Progenitor cell of endocrine pancreas (in vitro differentiated cells): ENCODE measurements at places on chromosomes 2 and 18. TPM values are rescaled to one million over a fixed set of nuclear protein-coding genes. Genes with fewer than 3 reads are reported as not detected.

The PIEZO2 gene
- 1.7 TPM in 2 replicates for total RNA-seq

The CFAP210 gene
- total RNA-seq, result 1.2 and 1.6 TPM in 2 replicates

The C2orf15 gene
- 16.0 and 19.6 TPM in 2 replicates for total RNA-seq

DNA sequence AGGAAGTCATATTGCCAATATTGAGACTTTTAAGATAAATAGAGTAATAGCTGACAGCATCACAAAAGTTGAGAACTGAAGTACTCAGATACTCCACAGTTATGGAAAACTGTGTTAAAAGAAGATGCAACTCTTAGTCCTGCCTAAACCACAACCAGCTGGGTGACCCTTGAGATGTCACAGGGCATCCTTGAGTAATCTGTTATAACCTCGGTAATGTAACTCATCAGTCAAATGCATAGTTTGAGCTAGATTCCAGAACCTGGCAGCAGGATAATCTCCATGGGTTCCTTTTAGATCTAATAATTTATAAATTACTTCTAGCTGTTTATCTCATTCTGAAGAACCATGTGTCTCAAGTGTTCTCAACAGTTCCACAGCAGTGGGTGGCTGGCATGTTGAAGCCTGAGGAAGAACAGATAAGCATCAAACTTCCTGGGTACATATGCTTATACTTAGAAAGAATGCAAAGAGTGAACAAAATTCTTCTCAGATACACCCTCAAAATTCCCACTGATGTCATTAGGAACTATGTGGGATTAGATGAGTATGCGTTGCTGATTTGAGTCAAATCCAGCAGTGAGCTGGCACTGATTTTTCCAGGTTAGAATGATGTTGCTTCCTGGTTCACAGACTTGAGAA, 304.1 kb upstream of the ERBB4 start:
- no peaks in the 10 kb centered on the region for H3K36me3 ChIP-seq
- no peaks in the 10 kb centered on the region for H3K27me3 ChIP-seq
- H3K27ac ChIP-seq, result no peak overlapping the region
- no peak overlapping the region for H3K4me3 ChIP-seq
